Islet precursor cell (in vitro differentiated cells): ENCODE measurements at places on chromosomes 2 and 18.

- DNase-seq, result peak; percentile 63
Observed at GRCh38 chr2:4012197-4012596, 308.8 kb downstream of the DCDC2C start.

DNA sequence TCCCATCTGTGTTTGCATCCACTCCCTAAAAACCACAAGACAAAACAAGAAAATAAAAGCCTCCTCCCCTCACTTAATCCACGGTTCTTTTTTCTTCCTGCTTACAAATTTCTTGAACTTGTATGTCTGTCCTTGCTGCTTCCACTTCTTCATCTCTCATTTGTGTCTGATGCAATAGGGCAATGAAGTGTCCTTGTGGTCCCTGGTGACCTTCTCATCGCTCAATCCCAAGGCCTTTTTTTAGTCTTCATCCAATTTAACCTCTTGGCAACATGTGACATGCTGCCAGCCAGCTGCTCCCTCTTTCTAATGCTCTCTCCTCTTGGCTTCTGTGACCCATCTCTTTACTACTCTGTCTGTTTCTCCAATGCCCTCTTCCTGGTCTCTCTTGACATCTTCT, 87.6 kb downstream of the SEMA4F start:
- no peak for DNase-seq

DNA sequence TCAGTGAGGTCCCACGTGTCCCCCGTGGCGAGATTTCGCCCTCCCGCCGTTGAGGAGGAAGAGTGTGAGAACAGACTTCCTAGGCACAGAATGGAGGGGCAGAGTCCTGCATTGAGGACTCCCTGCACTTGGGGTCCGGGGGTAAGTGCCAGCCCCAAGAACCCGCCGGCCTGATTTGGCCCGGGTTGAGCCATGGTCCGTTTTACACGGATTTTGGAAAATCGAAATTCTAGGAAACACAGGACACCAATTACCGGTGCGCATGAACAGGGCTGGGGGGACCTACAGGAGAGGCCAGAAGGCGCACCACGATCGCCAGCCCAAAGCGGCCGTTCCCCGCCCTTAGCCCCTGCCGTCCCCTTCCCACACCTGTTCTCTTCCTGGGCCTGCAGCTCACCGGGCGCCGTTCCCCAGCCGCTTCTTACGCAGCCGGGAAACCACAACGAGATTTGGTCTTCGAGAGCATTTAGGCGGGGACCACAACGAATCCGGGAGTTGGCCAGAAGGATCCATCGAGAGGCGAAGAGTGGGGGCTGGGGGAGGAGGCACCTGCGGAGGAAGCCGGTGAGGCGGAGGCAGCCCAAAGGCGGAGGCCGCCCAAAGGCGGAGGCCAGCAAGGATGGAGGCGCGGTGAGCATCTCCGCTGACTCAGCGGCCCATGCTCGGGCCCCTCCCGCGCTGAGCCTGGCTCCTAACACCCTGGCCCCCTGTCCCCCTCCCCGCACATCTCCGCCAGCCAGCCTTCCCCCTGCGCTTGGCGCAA, 464 bp upstream of the TLX2 start:
- no peak for DNase-seq

- no peak for DNase-seq
Observed at GRCh38 chr2:203797712-203798111, 69.9 kb upstream of the CTLA4 start.

DNA sequence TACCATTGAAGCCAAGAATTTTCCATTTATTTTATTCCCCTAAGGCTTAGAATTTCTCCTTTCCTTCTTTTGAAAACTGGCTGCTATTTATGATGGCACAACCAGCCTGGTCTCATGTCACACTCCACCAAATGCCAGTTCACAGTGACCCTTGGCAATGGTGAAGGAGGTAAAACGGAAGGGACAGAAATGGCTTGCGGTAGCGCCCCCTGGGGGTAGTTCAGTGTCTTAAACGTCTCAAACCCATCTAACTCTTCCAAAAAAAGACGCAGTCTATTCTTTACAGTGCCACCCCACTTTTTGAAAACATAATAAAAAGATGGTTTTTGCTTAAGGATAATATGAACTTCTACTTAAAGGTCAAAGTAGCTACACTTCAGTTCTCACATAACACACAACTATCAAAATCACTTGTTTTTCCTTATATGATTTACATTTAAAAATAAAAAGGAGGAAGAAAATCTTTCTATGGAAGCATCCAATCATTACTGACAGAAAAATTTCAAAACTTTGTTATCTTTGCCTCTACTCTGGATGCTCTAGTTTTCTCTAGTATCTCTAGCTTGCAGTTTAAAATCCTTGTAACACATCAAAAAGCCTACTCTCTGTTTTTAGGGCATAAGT, 28.0 kb downstream of the PNO1 start:
- peak; percentile 64 for DNase-seq

DNA sequence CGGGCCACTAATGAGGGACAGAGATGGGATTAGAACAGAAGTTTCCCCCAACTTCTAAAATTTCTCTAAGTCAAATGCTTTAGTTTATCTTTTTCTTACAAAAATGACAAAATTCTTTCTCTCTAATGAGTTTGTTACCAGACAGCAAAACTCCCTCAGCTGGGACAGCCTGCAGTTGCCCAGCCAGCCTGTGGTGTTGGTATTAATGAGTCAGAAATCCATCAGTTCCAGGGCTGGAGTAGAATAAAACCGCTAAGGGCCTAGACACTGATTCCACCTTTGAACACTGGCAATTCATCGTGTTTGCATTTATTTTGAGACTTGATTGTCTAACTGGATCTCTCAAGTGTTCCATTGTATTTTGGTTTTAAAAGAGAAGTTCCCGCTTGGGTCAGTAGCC, 38.3 kb upstream of the SMAD2 start:
- no peak for DNase-seq

GRCh38 chr2:73888388-73888787, 4.4 kb upstream of the ACTG2 start:
- DNase-seq, result no peak

DNA sequence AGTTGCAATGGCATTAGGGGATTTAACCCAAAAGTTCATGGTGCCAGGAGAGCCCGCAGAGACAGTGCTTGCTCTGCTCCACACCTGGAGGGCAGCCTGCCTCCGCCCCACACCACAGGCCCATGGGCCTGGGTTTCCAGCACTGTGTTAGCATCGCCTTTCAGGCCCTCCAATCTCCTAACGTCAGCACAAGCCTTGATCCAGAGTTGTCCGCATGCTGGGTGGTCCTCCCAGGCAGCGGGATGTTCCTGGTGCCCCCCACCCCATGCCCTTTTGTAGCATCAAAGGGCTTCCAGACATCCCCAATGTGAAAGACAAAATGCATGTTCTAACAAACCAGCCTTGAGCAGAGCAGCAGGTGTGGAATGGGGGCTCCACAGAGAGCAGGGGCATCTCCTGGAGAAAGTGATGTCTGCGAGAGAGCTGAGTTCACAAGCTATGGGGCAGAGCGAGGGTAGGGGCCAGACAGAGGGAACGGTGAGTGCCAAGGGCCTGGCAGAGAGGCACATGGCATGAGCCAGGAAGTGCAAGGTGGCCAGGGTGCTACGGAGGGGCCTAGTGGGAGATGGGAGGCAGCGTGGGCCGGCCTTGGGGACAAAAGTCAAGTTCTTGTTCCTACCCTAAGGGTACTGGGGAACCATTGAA, 119.2 kb downstream of the CYP26B1 start:
- peak; percentile 43 for DNase-seq

DNA sequence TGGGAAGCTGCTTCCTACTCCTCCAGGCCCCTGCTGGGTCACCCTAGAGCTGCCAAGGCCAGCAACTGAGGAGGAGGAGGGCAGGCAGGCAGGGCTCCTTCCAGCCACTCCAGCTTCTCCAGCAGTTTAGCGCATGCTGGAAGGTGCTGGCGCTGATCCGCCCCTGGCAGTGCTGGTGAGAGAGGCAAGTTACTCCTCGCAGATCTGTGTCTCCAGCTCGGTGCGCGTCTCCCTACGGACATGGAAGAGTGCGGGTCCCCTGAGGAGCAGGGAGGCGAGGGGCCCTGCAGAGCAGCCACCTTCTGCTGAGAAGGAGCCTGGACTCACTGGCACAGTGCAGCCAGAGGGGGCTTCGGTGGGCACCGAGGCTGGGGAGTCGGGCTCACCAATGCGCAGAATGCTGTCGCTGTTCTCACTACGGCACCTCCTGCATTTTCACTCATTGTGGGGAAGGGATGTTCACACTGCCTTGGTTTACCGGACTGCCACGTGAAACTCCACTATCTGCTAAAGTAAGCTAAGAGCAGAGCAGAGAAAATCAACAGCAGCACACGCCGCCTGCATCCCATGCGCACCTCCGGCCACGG, 206.0 kb downstream of the HDAC4 start:
- peak; percentile 43 for DNase-seq

- no peak for DNase-seq
Observed at GRCh38 chr2:14866736-14867352, 234.3 kb downstream of the LRATD1 start.

- no peak for DNase-seq
Observed at GRCh38 chr18:63832470-63832869, 55.0 kb upstream of the SERPINB2 start.

DNA sequence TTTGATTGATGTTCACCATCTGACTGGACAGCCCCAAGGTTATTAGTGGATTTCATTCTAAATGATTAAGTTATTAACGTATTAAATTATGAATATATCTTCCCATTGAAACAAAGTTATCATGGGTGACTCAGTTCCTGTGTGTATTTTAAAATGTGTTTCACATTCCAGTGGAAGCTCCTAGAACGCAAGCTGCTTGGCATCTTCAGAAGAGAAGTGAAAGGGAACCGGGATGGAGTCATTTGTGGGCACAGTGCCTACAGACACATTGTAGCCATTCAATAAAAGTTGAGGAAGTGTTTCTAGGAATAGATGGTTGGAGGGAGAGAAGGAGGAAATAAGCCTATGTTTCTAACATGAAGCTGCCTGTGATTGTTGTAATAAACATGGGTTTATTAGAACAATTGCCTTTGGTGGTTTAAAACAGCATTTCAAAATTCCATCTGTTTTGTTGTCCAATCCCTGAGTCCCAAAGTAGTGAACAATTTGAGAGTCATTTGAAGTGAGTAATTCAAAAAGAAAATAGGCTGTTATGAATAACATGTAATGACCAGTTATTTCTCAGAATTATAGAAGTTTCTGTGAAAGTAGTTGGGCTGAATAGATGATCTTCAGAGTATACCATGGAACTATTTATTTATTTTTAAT, 143.5 kb downstream of the PKP4 start:
- no peak for DNase-seq

GRCh38 chr2:19488009-19488691, 129.7 kb upstream of the OSR1 start:
- DNase-seq, result peak; percentile 67

- no peak for DNase-seq
Observed at GRCh38 chr2:200787351-200788120, 24.2 kb upstream of the BZW1 start.

- DNase-seq, result no peak
Observed at GRCh38 chr2:187404431-187405110, 43.5 kb downstream of the CALCRL start.

DNA sequence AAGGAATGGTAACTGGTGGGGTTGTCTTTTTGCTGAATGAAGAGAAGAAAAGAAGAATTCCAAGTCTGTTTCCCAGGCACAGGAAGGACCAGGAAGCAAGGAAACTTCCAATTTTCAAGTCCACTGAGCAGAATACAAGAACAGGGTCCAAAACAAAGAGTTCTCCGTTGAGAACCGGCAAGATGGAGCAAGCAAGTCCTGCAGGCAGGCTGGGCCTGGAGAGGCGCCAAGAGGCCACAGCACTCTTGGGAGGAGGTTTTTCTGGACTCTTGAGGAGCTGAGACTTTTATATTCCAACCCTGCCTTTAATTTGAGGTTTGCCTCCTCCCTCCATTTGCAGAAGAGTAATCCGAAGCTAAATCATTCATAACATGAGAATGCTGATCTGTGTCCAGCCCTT, 224.5 kb downstream of the IKZF2 start:
- no peak for DNase-seq

DNA sequence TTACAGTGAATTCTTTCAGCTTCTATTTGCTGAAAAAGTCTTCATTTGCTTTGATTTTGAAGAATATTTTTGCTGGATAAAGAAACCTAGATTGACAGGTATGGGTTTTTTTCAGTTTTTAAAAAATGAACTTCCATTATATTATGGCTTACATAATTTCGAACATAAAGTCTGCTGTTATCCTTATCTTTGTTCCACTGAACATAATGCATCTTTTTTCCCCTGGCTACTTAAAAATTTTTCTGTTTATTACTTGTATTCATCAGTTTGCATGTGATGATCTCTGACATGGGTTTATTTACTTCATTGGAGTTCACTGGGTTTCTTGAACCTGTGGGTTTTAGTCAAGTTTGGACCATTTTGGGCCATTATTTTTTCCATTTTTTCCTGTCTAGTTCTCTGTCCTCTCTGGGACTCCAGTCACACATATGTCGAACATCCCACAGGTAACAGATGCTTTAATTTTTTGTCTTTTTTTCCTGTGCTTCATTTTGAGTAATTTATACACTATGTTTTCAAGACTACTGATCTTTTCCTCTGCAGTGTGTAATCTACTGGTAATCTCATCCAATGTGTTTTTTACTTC, 33.1 kb downstream of the SEC11C start:
- no peak for DNase-seq

DNA sequence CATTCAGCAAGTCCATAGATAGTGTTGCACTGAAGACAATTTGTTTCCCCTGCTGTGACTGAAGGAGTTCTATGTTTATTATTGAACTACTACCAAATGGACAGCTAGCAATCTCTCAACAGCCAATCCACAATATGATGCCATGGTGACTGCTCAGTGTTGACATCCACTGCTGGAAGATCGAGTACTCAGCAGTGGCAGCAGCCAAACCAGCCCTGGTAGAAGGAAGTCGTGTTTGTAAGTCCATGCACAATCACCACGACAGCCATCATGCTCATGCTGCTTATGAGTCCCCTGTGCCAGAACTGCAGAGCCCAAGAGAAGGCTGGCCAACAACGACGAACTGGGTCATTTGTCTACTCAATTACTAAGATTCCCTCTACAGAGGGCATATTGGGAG, 66.4 kb downstream of the OSR1 start:
- DNase-seq, result no peak

DNA sequence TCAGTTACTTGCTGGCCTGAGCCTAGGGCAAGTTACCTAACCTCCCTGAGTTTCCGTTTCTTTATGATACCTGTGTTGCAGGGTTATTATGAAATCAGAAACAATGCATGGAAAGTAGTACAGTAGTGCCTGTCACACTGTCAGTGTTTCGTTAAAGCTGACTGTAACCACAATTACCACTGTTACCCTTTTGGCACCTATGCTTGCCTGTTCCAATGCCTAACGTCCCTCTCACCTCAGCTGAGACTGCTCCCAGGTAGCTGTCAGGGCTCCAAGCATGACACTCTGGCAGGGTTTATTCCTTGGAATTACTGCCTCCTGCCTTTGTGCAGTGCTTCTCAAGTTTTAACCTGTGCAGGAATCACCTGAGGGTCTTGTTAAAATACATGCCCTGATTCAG, 135.2 kb upstream of the RBMS1 start:
- no peak for DNase-seq
